Glomerular endothelial cell (primary cell): ENCODE measurements at places on chromosomes 1 and 21. TPM values are rescaled to one million over a fixed set of nuclear protein-coding genes. Genes with fewer than 3 reads are reported as not detected.

GRCh38 chr1:112457241-112457640, 51.5 kb upstream of the WNT2B start:
- no peak for DNase-seq

- DNase-seq, result no peak
Measured at GRCh38 chr1:63797056-63797726, 23.4 kb downstream of the ROR1 start.

- no peak for DNase-seq
Measured at GRCh38 chr1:4591926-4592325, 62.5 kb upstream of the AJAP1 start.

DNA sequence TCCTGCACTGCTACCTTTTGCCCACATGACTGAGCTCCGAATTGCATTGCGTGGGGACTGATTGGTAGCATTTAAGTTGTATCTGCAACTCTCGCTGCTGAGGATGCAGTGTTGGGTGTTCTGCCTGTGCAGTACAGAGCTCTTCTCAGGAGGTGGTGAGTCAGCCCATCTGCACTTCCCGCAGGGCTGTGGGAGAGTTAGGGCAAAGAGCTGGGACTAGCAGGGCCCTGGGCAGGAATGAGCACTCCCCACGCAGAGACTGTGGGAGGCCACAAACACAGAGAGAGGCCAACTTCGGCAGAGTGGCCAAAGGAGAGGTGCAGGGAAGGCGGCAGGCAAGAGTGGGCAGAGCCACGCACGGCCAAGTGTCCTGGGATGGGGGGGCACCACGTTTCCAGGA, 244.7 kb downstream of the SIPA1L2 start:
- DNase-seq, result no peak

GRCh38 chr1:19058476-19058797, 102.0 kb upstream of the IFFO2 start:
- no peak for DNase-seq

Gene PRR9
- not detected in 2 replicates for total RNA-seq

Gene SERPINC1
- total RNA-seq, result 0.18 TPM in 1 of 2 replicates, not detected in the other
